ENCODE measurements at places on chromosomes 11 and 22.

DNA sequence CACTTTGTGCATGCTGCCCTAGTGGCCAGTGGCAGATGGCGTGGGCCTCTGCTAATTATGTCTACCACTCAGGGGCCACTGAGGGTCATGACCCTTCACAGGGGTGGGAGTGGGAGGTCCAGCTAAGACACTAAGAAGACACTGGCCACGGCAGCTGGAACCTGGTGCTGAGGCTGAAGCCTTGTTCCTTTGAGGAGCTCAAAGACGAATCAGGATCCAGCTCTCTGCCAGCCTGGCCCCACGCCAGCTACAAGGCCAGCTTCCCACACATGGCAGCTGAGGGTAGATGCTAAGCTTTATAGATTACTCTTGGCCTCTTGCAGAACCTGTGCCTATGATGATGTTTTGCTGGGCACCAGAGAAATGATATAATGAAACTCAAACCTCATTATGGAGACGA, 226.3 kb downstream of the DSCAML1 start:
- DNase-seq, result no peak

GRCh38 chr22:49779853-49780697, 47.6 kb downstream of the BRD1 start:
- DNase-seq, result no peak

GRCh38 chr22:37728620-37729019, 31.8 kb downstream of the TRIOBP start:
- DNase-seq, result no peak

- DNase-seq, result no peak
These were observed 377.7 kb downstream of the BRD1 start for GRCh38 chr22:49449811-49450446.

- DNase-seq, result no peak
These were observed 115.0 kb upstream of the NARS2 start for GRCh38 chr11:78689585-78690153.
